ENCODE measurements at places on chromosomes 11 and 22.

GRCh38 chr11:44631831-44632230 lies 66.4 kb downstream of the CD82 start:
- no peak for DNase-seq

DNA sequence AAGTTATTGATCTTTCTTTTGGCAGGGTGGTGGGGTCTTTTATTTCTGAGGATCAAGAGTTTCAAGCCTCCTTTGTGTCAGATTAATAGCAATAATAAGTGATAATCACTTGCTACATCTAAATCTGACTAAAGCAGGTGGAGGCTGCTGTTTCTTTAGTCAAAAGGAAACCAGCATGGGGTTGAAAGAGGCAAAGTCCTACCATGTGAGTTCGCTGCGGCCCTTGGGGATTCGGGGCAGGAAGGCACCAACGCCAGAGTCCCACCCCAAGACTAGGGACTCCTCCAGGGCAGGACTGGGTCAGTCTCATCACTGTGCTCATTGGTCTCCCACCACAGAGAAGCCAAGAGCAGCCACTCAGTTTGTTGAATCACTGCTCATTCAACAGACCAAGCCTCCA lies 73.0 kb downstream of the TENM4 start:
- no peak for DNase-seq

DNA sequence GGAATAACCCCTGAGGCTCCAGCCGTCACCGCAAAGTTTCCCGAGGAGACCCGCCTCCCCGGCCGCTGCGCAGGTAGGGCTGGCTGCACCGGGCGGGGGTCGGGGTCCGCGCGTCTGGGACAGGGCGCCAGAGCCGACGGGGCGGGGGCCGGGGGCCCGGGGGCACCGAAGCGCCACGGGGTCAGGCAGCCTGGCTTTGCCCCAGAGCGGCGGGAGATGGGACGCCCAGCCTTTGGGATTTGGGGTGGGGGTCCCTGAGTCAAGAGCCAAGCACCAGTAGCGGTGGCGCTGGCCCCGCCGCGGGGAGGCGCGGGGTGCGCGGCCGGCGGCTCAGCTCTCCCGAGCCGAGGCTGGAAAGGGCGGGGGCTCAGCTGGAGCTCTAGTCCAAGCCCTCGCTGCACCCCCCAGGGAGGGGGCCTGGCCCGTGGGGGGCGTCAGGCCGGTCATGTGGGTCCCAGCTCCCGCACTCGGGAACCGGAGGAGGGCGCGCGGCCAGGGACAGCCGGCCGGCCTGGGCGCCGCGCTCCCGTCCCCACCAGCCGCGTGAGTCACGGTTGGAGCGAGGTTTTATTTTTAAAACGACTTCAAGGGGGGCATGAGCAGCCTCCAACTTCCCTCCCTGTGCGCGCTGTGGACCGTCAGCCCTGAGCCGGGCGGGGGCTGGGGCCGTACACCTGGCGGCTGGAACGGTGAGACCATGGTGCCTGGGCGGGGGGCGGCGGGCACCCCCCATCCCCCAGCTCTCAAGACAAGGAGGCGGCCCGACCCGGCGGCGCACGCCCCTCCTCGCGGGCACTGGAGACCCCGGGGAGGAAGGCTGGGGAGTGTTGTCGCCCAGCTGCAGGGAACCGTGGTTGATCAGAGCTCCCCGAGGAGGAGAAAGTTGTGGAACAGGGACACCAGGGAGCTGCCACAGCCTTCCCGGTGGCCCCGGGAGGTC lies 626 bp downstream of the FLRT1 start:
- DNase-seq, result peak; percentile 18

DNA sequence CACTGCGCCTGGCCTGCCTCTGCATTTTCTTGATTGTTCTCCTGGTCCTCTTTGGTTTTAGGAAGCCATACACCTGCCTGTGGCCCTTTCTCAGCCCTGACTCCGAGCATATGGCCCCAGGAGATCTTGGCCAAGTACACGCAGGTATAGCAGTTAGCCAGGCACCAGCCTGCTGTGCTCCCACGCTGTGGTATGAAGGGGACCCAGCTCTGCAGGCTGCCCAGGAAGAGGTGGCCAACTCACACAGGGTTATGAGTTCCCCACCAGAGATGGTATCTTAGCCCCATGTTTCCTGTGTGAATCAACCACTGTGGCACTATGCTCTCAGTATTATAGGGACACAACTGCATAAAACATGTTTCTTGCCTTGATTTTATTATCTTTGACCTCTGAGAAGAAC lies 31.1 kb downstream of the SGSM3 start:
- peak; percentile 49 for DNase-seq

GRCh38 chr11:47979378-47980087 lies 826 bp upstream of the PTPRJ start:
- DNase-seq, result no peak

DNA sequence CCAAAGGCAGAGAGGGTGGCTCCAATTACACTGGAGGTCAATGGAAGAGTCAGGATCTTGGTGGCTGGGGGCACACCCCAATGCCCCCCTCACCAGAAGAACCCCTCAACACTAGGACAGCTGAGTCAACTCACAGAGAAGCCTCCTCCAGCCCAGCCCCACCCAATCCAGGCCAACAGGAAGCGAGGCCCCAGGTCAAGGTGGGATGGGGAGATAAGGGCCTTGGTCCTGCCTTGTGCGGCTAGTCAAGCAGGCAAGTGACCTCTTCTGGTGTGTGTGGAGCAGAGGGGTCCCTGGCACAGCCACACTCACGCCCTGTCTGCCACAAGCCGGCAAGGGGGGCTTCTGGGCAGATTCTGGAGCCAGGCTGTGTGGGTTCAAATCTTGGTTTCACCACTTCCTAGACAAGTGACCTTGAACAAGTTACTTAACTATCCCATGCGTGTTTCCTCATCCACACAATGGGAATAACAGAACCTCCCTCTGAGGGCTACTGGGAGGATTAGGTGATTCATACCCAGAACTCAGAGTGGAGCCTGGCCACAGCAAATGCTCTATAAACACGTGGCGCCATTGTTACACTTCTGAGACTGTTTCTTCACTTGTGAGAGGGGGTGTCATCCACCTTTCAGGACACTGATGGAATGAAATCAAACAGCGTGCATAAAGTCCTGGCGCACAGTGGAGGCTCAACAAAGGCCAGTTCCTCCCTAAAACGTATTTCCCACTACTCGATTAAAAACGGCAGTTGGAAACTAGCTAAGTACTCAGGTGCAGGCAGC lies 3.2 kb downstream of the TTLL12 start:
- DNase-seq, result no peak

DNA sequence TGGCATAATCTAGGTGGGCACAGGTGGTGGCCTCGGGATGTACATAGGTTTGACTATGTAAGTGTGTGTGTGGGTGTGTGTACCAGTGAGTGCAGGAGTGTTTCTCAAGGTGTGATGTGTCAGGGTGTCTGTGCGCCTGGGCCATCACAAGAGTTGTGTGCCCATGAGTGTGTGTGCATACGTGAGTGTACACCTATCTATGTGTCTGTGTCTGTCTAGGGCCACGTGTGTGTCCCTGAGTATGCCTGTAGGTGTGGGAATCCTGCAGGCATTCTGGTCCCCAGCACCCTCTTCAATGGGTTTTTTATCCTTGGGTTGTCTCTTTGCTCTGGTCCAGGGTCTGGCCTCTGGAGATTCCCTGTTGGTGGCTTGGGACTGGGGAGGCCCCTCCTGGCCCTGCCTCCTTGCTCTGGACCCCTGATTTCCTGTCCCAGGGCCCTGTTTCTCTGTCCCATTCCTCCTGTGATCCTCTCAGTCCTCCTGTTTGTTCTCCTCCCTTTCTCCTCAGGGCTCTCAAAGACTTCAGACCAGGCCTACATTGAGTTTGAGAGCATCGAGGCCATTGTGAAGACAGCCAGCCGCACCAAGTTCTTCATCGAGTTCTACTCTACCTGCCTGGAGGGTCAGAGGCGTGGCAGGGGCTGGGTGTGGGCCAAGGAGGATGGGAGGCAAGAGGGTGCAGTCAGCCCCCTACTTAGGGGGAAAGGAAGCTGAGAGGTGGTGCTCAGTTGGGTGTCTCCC lies 9.4 kb downstream of the INPPL1 start:
- DNase-seq, result no peak

- no peak for DNase-seq
Observed at GRCh38 chr11:69133251-69133650, 22.5 kb upstream of the SMIM38 start.

GRCh38 chr11:108853864-108854263 lies 189.0 kb downstream of the DDX10 start:
- DNase-seq, result no peak

GRCh38 chr11:101346591-101346990 lies 217.0 kb upstream of the PGR start:
- DNase-seq, result no peak

- no peak for DNase-seq
Observed at GRCh38 chr22:40982482-40983385, 31.6 kb downstream of the RBX1 start.

DNA sequence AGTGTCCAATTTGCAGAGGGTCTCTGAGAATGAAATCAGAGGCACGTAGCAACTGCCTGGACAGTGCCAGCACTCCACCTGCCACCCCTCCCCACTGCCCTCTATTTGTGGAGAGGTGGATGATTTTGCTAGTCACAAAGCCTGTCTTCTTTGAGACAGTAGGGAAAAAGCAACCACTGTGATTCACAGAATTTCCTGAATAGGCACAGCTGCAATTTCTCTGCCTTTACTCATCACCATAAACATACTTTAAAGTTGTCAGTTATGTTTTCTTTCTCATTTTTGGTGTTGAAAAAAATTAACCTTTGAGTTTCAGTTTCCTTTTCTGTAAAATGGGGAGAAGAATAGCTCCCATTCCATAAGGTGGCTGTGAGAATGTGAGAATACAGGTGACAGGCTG lies 134.3 kb downstream of the TEAD1 start:
- no peak for DNase-seq

- no peak for DNase-seq
Observed at GRCh38 chr22:37425369-37425768, 1.9 kb downstream of the ELFN2 start.

GRCh38 chr11:30002157-30002785 lies 14.6 kb downstream of the KCNA4 start:
- DNase-seq, result no peak

DNA sequence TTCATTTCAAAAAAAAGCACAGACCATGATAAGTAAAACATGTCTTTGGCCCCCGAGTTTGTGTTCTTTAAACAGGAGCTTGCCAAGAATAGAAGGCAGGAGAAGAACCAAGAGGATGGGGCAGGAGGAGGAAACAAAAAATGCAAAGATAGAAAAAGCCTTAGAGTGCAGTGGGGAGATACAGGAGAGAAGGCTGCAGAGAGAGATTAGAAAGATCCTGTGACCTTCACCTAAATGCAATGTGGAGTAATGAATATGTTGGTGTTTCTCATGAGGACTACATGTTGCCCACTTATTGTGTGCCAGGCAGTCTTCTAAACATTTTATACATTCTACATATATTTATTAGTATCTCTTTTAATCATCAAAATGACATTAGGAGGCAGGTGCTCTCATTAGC lies 2.3 kb upstream of the APLNR start:
- no peak for DNase-seq

DNA sequence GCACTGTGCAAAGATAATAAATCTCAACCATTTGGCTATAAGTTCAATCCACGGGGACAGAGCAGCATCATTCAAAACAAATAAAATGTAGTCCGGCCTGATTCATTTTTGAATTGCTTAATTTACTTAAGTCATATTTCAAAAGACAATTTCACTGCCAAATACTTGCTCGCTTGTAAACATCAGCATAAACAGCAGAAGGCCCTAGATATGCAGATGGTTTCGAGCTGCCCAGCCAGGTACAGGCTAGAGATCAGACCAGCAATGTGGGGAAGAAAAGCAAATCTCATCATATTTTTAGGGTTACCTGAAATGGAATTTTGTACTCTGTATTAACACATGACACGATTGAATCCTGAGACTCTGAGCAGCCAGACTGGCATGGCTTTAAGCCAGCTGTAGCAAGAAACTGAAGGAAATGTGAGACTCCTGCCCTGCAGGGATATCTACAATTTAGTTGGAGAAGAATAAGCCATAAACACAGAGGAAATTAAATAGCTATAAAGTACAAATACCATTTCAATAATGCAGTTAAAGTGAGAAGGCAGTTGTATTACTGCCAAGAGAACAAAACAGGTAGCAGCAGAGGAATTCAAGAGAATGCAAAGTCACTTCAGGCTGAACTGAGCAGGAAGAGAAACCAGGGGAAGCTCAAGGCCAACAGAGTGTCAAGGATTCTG lies 440.3 kb downstream of the ETS1 start:
- DNase-seq, result no peak

DNA sequence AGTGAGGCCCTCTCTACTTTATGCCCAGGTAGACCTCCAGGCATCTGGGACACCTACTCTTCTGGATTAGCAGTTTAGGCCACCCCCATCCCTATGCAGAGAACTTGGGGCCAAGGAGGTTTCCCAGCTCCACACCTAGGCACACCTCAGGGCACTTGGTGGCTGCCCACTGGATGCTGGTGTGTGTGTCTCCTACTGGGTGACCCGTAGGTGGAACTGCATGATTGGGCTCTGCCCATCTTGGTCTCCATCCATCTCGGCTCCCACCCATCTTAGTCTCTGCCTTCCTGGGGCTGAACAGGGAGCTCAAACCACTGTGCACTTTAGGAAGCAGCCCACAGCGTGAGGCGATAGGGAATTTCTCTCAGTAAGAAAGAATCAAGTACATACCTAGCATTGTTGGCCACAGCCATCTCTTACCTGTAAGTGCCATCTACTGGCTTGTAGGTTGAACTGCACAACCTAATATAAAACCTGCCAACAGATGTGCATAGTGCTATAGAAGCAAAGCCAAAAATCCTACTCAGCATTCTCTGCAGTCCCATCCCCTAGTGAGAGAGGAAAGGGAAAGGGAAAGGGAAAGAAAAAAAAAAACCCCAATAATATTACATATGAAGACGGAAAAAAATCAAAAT lies 61.6 kb upstream of the PTPN5 start:
- DNase-seq, result no peak

- DNase-seq, result no peak
Observed at GRCh38 chr11:135037828-135038227, 625.8 kb upstream of the B3GAT1 start.

- DNase-seq, result peak; percentile 75
Observed at GRCh38 chr11:44775366-44775984, 48.7 kb downstream of the TSPAN18 start.

DNA sequence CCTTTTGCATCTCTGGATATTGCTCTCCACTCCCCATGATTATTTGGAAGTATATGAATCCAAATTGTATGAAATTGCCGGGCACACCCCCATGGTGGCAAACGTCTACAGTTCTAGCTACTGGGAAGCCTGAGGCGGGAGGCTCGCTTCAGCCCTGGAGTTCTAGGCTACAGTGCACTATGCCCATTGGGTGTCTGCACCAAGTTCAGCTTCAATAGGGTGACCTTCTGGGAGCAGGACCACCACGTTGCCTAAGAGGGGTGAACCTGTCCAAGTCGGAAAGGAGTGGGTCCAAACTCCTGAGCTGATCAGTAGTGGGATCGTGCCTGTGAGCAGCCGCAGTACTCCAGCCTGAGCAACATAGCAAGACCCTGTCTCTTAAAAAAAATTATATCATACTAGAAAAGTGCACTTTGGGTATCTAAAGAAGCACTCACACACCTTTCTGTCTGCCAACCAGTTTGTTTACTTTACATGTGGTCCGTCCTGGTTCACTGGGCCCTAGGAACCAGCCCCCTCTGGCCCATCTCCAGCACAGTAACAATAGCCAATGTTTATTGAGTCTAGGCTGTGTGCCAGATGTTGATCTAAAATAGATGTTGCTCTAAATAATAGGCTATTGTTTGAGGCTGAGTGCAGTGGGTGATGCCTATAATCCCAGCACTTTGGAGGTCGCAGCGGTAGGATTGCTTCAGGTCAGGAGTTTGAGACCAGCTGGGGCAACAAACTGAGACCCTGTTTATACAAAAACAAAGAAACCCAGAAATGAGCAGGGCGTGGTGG lies 16.4 kb upstream of the KAT5 start:
- DNase-seq, result no peak
